ENCODE measurements at places on chromosomes 12 and 14.

GRCh38 chr12:128265566-128265965, 1.4 kb upstream of the TMEM132C start:
- DNase-seq, result no peak

GRCh38 chr12:68113644-68114043, 45.9 kb downstream of the IFNG start:
- no peak for DNase-seq

GRCh38 chr14:57057803-57058202, 210.9 kb downstream of the EXOC5 start:
- no peak for DNase-seq

DNA sequence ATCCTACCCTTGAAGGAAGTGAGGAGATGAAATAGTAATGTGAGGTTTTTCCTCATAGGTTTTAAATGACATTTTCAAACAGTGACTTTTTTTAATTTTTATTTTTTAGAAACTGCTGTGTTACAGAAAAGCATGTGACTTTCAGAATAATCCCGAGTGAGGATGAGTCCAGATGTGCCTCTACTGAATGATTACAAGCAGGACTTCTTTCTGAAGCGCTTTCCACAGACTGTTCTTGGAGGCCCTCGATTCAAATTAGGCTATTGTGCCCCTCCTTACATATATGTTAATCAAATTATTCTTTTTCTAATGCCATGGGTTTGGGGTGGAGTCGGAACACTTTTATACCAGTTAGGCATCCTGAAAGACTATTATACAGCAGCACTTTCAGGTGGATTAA, 15.8 kb downstream of the PCNX4 start:
- no peak for DNase-seq

DNA sequence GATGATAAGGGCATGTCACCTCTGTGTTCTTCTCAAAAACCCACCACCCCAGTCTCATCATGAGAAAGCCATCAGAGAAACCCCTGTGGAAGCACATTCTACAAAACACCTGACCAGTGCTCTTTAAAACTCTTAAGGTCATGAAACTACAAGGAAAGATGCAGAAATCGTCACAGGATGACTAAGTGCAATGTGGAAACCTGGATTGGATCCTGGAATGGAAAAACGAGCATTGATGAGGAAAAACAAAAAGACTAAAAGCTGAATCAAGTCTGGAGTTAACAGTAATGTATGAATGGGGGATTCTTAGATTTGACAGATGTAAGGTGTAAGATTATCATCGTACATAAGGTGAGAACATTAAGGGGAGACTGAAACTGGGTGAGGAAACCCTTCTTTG, 211.0 kb downstream of the TBX5 start:
- no peak for DNase-seq

GRCh38 chr12:15649347-15649746, 139.8 kb downstream of the EPS8 start:
- no peak for DNase-seq

- DNase-seq, result no peak
Observed at GRCh38 chr14:87940382-87940781, 52.6 kb downstream of the GALC start.

DNA sequence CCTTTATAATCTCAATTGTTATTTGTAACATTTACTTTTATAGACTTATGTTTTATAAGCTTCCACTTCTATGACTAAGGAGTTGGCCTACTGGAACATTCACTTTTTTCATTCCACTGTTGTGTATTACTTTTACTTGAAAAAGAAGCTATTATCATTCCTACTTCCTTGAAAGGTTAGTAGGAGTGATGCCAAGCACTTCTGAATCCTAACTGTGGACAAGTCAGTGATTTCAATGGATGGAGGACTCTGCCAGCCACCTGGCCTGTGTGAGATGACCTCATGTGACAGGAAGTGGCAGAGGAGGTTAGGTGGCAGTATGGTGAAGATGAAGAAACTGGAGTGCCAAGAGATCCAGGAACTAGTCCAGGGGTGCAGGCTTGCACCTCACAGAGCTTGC, 46.0 kb downstream of the TECPR2 start:
- DNase-seq, result no peak
